ENCODE measurements at places on chromosomes 6 and 20.

GRCh38 chr20:32466739-32467505 is 108.8 kb downstream of the ASXL1 start:
- no peak for DNase-seq

DNA sequence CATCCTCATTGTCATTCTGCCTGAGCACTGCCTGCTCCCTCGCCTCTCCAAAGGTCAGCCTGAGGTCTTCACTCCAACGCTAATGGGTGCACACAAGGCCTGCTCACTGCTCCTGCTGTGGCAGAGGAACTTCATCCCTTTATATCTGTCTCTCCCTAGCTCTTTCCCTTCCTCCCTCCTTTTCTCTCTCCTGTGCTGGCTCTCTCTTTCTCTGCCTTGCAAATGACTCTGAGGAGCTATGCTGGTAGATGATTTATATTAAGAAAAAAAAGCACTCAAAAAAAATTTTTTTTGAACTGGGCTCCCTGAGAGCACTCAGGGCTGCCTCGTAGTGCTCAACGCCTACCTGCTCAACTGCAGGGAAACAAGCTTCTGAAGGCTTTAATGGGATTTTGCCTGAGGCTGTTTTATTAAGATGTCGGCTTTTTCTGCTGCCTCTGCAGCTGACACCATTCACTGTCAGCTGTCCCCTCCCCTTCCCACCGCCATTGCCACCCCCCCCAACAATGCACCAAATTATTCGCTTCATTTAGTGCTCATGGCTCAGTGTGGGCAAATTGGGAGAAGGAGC is 137.7 kb upstream of the DEFB112 start:
- no peak for DNase-seq

DNA sequence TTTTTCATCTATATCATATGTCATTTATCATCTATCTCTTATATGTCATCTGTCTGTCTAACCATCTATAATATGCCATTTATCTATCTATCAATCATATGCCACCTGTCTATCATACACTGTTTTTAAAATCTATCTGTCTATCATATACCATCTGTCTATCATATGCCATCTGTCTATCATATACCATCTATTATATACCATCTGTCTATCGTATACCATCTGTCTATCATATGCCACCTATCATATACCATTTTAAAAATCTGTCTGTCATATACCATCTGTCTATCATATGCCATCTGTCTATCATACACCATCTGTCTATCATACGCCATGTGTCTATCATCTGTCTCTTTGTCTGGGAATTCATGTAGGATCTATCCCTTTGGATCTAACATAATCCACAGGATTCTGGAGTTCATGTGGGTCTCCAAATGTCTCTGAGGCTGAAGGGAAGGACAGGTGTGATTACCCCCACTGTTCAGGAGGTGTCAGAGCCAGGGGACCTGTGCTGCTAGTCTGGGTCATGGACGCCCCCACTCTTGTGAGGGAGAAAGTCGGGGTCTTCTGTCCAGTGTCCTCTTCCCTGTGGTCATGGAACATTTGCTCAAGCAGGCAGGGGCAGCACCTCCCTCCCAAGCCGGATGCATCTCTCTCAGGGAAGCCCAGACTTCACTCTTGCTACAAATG is 36.9 kb upstream of the FRMD1 start:
- no peak for DNase-seq

- DNase-seq = no peak
Measured at GRCh38 chr6:168106633-168107005, 27.6 kb upstream of the FRMD1 start.

DNA sequence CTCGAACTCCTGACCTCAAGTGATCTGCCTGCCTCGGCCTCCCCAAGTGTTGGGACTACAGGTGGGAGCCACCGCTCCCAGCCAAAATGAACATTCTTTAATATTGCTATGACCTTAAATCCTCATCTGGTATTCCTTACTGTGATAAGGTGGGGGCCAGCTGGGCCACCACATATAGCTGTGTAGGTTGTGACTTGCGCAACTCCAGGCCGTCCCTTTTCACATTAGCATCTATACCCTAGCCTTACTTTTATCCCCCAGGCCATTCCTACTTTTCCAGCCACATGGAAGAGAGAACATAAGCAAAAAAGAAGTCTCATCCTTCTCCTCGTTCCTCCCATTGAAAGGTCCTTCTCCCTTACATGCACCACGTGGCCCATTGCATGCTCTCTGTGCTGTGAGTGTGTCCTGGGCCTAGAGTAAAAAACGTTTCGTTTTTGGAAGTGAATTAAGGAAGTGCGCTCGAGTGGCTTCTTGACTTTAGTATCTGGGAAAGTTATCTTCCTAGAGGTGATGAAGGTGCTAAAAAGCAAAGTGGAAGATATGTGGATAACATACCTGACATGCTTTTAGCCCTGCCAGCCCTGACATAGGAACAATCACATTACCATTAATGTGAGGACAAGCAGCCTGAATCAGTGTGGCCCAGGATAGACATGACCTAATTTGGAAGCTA is 56.8 kb upstream of the KIF13A start:
- no peak for DNase-seq

Data from T follicular helper cell (primary cell).